Cardiac muscle cell (in vitro differentiated cells and primary cell): ENCODE measurements at places on chromosomes 12 and 14.
A peak's percentile ranks its signal among the peaks of the same experiment; 100 is the strongest.

DNA sequence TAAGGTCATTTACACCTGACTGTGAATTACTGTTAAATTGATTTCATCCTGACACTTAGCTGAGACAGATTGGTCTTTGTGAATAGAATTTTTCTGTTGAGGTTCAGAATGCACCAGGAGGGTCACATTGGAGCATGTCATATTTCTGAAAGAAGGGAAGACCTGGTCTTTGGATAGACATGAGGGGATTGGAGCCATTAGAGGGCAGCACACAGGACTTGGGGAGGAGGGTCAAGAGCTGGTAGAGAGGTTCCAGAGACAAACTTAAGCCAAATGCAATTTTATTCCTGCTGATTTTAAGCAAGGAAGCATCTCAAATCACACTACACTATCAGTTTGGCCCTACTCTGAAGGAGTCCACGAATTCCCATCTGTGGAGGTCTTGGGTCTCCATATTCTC lies 41.1 kb downstream of the GUCY2C start:
- no peak for DNase-seq

- no peak for DNase-seq
Measured at GRCh38 chr12:121214855-121215745, 5.2 kb downstream of the P2RX4 start.

DNA sequence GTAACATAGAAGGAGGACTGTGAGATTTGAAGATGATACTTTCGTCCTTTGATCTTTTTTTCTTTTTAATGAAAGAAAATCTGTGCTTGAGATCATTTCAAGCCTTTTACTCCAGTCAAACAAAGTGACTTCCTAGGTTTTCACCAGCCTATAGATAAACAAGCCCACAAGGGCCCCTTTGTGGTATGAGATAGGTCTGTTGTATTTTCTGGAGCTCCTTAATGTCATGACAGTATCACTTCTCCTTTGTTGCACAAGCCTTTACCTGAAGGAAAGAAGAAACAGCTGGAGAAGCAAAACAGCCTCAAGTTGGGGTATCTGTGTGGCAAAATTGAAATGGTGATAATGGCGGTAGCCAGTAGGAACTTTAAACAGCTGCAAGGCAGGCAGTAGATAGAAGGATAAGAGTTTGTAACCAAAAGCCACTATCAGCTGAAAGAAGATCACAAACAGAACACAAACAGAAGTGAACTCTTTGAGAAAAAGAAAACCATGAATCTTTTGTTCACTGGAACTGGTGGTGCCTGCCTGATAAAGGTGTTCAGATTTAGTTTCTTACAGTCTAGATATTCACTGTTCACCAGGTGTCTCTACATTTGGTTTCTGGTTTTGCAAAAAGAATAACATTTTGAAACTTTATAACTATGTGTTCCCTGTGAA lies 96.8 kb downstream of the LGR5 start:
- no peak for DNase-seq

DNA sequence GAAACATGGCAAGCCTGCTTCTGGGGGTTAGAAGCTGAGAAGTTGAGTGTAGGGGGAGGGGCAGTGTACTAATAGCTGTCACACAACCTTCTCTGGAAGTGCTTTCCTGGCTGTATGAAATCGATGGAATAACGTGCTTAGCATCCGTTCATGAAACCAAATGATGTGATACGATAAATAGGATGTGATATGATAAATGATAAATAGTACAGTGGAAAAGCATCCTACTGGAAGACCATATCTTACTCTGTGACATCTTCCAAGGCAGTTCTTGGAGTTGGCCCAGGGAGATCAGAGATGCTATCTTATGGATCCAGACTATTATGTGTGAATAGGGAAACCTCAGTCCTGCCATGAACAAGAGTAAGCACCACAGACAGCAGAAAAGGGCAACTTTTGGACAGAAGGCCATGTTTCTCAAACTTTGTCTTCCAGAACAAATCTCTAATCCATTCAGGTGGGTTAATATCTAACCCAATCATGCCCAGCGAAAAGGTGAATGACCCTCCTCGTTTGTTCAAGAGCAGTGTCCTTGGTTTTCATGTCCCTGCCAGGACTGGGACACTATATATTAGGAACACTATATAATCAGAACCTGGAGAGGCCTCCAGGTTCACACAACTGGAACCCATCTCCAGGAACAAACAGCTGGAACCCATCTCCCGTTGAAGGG lies at the start of gene ANG:
Gene ANG, plus strand, starts transcription at position 598 of the 673 bp plus-strand sequence. CDS start 4,801 bp downstream, outside the sequence.
- no peak for DNase-seq

GRCh38 chr14:65849091-65849490 lies 436.6 kb downstream of the FUT8 start:
- no peak for DNase-seq

- DNase-seq: no peak
Measured at GRCh38 chr14:75246546-75247285, 31.9 kb upstream of the FOS start.

DNA sequence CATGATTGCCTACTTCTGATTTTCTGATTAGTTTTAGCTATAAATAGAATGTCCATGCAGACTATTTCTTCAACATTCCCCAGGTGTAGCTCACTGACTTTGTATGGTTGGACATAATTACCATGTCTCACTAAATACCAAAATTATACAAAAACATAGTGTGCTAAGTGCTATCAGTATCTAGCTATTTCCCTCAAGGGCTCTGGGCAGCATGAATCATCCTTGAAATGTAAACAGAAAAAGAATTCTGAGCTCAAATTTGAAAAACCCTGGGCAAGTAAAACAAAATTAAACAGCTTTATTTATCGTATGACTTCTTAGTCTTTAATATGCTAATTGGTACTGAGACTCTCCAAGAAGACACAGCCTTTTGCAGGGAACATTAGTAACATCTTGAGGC lies 82.9 kb downstream of the SPATA7 start:
- peak; percentile 34 for DNase-seq

GRCh38 chr12:26773313-26774104 lies 59.5 kb downstream of the ITPR2 start:
- DNase-seq: no peak

GRCh38 chr12:70068743-70069142 lies 174.5 kb upstream of the CNOT2 start:
- no peak for DNase-seq

DNA sequence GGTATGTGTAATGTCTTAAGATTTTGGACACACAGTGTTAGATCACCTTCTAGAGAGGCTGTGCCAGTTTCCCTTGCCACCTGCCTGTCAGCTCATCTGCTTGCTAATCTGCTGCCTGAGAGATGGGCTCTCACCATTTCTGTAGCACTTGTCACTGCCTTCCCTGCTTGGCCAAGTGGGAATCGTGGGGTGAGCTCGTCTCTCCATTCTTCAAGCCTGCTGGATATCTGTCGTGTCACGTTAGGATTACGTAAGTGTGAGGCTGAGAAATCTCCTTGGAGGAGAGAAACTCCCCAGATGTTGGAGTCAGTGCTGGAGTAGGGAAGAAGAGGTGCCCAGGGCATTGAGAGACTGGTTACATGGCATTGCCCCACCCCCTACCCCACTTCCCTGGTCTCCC lies 8.6 kb upstream of the RPH3A start:
- no peak for DNase-seq

GRCh38 chr14:75842551-75842950 lies 139.2 kb downstream of the TGFB3 start:
- no peak for DNase-seq

DNA sequence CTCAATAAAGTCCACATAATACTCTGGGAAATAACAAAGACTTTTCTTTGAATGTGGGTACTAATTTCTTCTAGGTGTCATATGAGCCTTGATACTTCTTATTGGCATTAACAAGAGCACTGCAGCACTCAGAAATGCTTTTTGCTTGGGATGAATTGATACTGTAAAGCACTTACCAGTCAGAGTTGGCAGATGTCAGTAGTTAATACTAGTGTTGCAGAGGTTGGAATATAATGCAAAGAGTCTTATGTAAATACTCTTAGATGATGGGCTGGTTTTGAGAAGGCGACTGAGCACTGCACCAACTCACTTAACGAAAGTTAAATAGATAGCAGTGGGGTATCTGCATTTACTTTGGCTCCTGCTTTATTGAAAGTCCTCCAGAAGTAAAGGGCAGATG lies 25.6 kb upstream of the MBIP start:
- DNase-seq: no peak

DNA sequence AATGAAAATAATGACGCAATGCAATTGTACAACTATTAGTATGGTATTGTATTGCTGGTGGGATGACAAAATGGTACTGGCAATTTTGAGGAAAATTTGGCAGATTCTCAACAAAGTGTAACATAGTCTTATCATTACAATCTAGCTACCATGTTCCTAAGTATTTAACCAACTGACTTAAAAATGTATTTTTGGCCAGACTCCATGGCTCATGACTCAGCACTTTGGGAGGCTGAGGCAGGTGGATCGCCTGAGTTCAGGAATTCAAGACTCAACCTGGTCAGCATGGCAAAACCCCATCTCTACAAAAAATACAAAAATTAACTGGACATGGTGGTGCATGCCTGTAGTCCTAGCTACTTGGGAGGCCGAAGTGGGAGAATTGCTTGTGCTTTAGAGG lies 1409.5 kb downstream of the AACS start:
- no peak for DNase-seq

DNA sequence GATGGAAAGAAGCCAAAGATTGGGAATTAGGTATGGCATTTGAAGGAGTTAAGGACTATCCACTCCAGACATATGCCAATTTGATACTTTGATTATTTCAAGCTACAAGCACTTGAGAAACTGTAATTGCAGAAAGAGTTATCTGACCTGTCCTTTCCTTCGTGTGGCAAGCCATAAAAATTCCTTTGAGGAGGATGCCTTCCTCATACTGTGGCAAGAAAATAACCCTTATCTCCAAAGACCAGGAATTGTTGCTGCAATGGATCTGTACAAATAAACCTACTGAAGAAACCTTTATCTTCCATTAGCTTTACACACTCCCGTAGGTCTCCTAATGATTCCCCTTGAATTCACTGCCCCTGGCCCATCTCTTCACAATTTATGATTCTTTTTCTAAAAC lies 165.1 kb upstream of the AMIGO2 start:
- DNase-seq: no peak

- no peak for DNase-seq
Measured at GRCh38 chr14:66514213-66514612, 6.3 kb downstream of the GPHN start.

GRCh38 chr12:27592548-27592947 lies 68.5 kb downstream of the PPFIBP1 start:
- DNase-seq: no peak

DNA sequence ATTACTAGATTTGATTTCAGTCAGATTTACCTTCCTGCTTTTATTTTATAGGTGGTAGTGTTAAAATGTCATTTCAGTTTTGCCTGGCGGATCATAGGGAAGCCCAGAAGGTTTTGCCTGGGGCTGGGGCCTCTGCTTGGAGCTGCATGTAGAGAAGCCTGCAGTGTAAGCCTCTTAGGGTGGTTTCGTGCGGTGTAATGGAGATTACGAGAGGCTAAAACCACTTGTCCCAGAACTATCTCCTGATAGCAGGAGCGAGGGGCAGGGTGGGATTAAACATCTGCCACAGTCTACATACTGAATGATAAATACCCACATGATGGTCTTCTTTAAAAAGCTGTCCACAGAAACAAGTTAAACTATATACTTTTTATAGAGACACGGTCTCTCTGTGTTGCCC lies 35.0 kb upstream of the DICER1 start:
- no peak for DNase-seq

DNA sequence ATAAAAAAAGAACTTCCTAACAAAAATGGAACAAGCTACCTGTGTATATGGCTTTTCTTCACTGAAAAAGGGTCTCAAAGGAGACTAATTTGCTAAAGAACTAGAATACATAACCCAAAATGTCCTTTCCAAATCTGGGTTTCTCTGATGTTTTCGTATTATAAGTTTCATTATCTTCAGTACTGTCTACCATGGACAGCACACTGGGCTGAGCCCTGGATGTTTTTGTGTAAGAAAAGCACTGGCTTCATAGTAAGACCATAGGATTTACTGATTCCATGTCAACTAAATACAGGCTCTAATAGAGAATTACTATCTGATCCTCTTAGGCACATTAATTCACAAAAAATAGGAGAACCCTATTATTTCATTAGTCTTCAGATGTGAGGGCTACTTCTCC lies 94.3 kb upstream of the GPHB5 start:
- no peak for DNase-seq

- no peak for DNase-seq
Measured at GRCh38 chr12:110316861-110317260, 35.8 kb downstream of the ATP2A2 start.

- DNase-seq: no peak
Measured at GRCh38 chr12:130796985-130797686, 41.9 kb downstream of the STX2 start.

DNA sequence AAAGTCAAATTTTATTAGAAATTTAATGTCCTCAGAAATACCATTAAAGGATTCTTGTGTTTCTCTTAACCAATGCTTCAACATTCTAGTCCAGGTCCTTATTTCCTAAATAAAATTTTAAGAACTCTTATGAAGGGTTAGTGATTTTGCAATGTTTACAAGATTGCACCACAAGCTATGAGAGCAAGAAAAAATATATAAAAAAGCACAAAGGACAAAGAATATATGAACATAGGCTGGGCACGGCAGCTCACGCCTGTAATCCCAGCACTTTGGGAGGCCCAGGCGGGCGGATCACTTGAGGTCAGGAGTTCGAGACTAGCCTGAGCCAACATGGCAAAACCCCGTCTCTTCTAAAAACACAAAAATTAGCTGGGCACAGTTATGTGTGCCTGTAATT lies 7.7 kb downstream of the RACGAP1 start:
- peak; percentile 80 for DNase-seq

DNA sequence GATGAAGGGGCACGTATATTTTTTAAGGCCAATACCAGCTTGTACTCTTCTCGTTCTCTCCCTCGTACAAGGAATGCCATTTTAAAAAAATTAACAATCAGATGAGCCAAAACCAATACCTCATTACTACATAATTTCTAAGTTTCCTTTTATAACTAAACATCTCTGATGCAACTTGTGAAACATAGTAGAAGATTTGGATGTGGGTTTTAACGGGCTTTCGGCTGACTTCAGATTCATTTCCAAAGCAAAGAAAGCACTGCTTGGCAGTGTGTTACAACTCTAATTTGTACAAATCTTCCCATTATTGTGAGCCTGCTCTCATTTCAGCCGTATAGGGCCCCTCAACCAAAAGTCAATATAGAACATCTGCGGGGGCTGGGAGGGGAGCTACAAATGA lies 99.1 kb upstream of the TMCC3 start:
- DNase-seq: no peak

DNA sequence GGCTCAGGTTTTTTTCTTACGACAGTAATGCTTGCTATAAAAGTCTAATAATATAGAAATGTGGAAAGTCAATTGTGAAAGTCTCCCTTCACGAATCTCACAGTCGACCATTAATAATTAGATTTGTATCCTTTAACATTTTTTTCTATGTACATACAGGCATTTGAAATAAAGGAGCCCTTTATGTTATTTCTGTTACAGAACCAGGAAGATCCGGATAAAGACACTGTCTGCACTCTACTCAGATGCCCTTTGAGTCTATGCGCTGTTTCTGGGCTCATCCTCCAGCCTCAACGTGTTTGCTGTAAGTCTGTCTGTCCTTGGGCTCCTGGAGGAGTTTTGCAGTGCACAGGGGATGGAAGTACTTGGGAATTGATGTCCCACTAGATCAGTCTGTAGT lies 212.2 kb upstream of the ATP2B1 start:
- no peak for DNase-seq

GRCh38 chr12:109885616-109886015 lies 5.3 kb upstream of the GLTP start:
- no peak for DNase-seq
